ENCODE measurements at places on chromosomes 16 and 17.

- no peak for DNase-seq
Observed at GRCh38 chr16:66408163-66409048, 18.7 kb upstream of the BEAN1 start.

GRCh38 chr17:10610884-10611283 is 46.2 kb downstream of the MYH3 start:
- DNase-seq = no peak

DNA sequence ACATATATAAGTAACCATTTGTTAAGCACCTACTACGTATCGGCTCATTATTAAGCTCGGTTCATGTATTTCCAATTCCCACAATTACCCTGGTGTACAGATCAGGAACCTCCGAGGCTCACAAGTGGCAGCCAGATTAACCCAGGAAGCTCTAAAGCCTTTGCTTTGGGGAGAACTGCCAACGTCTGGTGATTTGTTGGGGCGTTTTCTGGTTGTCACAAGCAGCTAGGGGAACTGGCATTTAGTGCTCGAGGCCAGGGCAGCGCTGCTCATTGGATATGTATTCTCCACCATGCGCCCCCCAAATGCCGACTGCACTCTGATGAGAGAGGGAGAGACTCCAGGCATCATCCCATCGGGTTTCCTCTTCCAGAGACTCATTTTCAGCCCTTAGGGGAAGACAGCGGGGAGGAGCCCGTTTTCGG is 541 bp downstream of the ZNF18 start:
- no peak for DNase-seq

DNA sequence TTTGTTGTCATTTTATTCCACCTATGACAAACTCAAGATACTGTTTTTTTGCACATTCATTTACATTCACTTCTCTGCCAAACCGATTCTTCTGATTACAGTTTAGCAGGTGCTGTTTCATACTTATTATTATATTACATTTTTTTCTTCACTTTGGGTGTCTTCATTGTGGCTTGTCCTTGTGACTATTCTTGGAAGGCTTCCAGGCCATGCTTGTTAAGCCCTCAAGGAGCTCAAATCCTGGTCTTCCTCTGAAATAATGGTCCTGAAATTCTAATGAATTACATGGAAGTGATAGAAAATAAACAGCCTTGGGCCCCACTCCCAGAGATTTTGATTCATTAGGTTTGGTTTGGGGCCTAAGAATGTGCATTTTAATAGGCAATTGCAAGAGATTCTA is 1.4 kb downstream of the KRTAP2-4 start:
- no peak for DNase-seq

DNA sequence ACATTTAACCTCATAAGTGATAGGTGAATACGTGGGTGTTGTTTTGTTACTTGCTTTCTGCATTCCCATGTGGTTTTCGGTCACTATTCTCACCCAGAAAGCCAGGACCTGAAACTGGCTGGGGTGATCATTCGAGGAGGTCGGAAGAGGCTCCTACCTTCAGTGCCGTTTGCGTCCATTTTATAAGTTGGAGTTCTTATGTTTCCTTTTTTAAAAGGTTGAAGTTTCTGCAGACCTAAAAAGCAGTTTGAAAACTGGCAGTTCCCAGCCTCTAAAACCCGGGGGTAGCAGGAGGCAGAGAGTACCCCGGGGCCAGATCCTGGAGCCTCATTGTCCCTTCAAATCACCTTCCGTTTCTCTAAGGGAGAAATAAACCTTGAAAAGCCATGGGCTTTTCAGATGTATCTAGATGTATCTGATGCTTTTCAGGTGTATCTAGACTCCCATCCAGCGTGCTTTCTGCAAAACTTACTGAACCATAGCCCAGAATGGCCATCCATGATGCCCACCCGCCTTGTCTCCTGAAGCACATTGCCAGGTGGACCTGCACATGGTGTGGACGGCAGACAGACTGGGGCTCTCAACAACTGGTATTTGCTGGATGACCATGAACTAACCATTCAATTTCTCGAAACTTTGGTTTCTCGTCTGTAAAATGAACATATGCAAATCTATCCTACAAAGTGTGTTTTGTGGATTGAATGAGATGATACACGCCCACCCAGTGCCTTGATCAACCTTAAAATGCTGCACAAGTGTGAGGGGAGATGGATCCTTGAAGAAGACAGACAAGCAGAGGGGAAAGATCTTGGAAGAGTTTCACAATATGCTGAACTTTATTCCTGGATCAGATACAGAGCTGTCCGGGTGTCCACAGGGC is 1.3 kb downstream of the NLRC5 start:
- DNase-seq = no peak

GRCh38 chr17:77424585-77425344 is 284.0 kb downstream of the SEC14L1 start:
- no peak for DNase-seq

- no peak for DNase-seq
Observed at GRCh38 chr16:24844101-24845030, 1.4 kb upstream of the SLC5A11 start.

DNA sequence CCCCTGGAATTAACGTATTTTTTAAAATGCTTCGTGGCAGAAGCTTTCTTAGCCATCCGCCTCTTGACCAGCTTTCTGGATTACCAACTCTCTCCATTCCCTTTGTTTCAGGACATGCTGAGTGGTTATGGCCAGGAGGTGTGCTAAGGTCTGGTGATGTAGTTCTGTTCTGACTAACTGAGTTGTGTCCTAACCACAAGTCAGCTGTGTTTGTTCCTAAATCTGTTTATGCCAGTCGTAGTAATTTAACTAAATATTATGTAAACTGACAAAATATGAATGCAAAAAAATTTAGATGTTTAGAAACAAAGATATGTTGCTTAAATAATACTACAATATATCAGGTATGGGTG is 61.6 kb downstream of the MRTFB start:
- DNase-seq = no peak

DNA sequence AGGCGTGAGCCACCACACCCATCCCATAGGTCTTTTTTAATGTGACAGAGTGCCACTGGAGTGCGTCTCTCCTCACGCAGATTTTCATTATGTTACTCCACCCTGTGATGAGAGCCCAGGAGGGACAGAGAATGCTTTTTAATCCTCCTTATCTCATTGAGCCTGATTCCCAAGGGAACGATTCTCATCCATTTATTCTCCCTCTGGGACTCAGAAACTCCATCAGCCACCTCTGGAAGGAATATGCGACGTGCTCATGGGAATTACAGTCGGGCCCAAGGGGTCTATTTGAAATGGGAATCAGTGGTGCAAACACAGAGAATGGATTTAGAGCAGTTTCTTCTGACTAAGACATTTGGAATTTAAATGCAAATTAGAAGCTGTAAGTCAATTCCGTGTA is 155.9 kb upstream of the HSBP1 start:
- DNase-seq = no peak

GRCh38 chr17:28487881-28488532 is 14.6 kb downstream of the SLC13A2 start:
- DNase-seq = no peak

DNA sequence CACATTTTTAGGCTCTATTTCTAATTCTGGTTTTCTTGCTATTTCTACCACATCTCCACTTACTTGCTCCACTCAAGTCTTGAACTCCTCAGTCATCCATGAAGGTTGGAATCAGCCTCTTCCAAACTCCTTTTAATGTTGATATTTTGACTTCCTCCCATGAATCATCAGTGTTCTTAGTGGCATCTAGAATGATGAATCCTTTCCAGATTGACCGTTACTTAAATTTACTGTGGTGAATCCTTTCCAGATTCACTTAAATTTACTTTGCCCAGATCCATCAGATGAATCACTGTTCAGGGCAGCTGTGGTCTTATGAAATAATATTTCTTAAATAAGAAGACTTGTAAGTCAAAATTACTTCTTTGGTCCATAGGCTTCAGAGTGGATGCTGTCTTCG is 32.4 kb downstream of the CLTC start:
- peak; percentile 63 for DNase-seq

DNA sequence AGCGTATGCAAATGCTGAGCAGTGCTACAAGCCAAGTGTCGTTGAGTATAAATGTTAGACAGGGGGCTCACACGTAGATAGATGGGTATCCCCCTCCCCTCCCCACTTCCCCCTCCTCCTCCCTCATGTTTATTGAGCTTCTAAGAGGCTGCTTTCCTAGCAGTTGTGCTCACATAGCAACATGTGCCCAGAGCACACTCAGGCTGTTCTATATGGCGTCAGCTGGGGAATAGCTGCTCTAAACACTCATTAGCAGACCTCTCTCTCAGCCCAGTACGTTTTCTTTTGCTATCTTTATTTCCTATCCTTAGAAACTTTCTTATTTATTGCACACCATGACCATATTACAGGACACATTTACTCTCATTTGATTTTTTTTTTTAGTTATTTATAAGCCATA is 1.8 kb downstream of the KCNJ2 start:
- DNase-seq = no peak
